WERI-Rb-1 (cell line): ENCODE measurements at places on chromosomes 6 and 20.

DNA sequence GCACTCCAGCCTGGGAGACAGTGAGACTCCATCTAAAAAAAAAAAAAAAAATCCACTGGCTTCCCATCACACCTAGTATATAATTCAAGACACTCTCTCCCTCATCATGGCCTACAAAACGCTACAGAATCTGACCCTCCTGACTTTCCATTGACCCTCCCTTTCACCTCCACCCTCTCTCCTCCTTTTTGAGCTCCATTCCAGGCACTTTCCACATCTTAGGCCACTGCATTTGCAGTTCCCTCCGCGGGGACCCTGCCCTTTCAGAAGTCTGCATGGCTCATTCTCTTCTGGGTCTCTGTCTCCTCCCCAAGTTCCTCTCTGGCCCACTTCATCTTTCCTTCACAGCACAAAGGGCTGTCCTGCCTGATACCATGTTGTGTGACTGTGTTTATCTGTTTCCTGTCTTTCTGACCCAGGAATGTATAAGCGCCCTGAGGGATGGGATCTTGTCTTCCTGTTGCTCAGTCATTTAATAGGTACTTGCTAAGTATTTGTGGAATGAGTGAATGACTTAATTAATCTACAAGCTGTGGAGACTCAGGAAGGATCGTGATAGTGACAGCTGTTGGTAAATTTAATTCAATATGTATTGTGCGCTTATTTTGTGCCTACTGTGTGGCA, 35.2 kb downstream of the NCR2 start:
- DNase-seq, result no peak

DNA sequence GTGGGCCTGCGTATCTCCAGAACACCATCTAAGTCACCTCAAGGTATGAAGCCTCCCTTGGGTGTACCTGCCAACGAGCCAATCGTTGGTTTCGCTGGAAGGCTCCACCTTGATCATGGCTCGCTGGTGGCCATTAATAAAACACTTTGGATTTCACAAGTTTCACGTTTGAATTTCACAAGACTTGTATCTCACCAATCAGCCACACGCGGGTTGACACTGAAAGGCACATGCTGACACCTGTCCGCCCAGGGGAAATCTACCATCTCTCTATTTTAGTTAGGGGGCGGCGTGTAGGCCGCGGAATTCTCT, 586 bp upstream of the HMGA1 start:
- DNase-seq, result peak; percentile 34

GRCh38 chr20:57806975-57807374, 97.2 kb upstream of the PMEPA1 start:
- DNase-seq, result no peak

DNA sequence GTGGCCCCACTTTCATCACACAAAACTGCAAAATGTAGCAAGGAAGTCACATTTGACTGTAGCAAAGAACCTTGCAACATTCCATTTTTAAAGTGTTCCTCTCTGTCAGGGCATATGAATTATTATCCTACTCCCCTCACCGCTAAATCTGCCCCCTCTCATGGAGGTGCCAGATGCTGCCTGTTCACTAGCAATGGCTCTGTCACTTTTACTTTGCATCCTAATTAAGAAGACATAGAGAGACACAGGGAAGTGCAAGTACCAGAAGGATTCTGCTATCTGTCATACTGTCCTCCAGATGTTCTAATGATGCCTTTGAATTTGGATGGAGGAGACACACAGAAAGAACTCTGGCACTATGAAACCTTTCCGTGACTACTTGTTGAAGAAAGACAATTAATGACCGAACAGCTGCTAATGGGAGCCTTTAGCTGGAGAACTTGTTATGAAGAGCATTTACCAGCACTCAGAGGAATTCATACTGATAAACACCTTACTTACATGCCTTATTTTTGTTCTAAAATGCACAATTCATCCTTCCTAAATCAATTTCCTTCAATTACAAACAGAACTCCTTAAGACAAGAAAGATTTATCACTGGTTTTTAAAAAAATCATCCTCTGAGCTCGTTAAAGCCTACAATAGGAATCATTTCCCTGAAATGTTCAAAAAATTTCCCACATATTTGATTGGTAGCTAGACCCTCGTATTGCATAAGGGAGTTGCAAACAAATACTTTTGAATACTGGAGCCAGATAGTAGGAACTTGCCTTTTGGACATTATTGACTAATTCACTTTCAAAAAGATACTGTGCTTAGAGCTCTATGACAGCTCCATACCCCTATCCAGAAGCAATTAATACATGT, 292.6 kb downstream of the UBE3D start:
- no peak for DNase-seq

GRCh38 chr6:104580452-104580851, 279.3 kb downstream of the HACE1 start:
- DNase-seq, result no peak

DNA sequence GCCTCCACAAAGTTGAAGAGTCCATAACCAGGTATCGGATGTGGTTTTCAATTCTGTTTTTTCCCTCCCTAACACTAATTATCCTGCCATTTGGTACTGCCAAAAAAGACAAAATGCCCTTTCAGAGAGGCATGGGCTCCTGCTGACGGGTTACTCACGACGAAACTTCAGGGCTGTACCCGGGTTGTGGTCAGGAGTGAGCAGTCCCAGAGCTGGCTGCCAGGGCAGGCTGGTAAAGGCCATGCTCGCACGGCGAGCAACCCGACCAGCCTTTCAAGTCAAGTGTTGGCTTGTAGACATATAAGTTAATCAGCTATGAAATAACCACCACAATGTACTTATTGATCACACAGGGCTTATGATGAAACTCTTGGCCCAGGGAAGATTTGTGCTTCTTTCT, 152.5 kb downstream of the FOXC1 start:
- DNase-seq, result no peak

GRCh38 chr20:60253471-60253870, 295.2 kb downstream of the CDH26 start:
- no peak for DNase-seq

- no peak for DNase-seq
These were observed 26.3 kb downstream of the HECA start for GRCh38 chr6:139161169-139161568.

DNA sequence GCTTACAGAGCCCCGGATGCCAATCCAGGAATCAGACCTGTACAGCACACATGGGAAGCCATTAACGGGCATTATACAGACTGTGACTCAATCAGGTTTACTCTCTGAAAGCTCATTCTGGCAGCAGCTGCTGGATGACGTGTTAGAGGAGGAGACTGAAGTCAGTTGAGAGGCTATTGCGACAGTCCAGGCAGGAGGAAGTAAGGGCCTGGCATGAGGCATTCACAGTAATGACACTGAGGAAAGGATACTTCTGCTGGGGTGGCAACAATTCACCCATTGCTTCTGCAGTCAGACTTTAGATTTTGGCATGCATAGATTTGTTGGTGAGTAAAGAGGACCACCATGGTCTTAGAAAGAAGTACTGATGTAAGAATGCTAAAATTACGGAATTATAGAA, 151.0 kb upstream of the HEY2 start:
- DNase-seq, result no peak

- DNase-seq, result peak; percentile 95
These were observed 9.0 kb downstream of the ATF6B start for GRCh38 chr6:32118782-32119628.

- DNase-seq, result no peak
These were observed 11.5 kb upstream of the DSTN start for GRCh38 chr20:17558154-17558940.

GRCh38 chr6:118280210-118280609, 267.9 kb upstream of the PLN start:
- DNase-seq, result no peak

DNA sequence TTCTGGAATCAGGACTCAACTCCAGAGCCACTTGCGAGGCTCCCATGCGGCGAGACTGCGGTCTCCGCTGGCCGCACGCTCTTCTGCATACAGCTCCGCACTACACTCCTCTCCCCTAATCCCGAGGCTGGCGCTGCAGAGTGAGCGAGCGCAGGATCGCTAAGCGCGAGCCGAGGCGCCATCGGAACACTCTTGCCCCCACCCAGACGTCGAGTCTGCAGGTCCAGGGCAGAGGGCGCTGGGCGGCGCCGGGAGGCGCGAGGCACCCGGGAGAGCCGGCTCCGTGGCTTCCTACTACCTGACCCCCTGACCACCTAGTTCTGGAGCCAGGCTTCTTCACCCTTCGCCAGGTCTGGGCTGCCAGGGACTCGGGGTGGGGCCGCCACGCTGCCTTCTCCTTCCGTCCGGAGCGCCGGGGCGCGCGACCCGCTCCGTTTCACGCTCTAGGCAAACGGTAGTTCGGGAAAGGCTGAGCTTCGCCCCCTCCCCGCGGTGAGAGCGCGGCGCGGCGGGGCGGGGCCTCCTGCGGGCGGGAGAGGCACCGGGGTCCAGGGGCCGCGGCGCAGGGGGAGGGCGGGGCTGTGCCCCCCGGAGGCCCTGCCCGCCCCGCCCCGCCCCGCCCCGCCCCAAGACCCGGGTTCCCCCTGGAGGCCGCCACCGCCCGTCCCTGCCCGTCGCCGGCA, 5.4 kb upstream of the TUBB2A start:
- DNase-seq, result peak; percentile 96

- DNase-seq, result peak; percentile 40
These were observed 30.5 kb upstream of the SNRPB2 start for GRCh38 chr20:16699293-16699692.

DNA sequence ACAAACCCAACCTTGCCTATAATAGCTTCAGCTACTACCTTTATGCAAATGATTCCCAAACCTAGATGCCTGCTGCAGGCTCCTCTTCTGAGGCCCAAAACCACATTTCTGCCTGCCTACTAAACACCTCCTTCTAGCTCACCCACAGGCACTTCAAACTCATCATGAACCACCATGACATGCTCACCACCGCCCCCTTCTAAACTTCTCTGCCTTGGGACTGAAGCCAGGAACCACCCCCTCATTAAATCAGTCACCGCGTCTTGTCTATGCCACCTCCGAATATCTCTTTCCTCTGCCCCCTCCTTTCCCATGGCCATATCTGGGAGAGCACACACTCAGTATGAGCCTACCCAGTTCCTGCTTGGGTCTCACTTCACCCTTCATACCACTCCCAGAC, 101.2 kb downstream of the SNAP25 start:
- DNase-seq, result no peak

GRCh38 chr6:35078226-35078850, 62.8 kb downstream of the TCP11 start:
- no peak for DNase-seq

- DNase-seq, result no peak
These were observed 63.5 kb downstream of the TRMT6 start for GRCh38 chr20:5886788-5887187.

DNA sequence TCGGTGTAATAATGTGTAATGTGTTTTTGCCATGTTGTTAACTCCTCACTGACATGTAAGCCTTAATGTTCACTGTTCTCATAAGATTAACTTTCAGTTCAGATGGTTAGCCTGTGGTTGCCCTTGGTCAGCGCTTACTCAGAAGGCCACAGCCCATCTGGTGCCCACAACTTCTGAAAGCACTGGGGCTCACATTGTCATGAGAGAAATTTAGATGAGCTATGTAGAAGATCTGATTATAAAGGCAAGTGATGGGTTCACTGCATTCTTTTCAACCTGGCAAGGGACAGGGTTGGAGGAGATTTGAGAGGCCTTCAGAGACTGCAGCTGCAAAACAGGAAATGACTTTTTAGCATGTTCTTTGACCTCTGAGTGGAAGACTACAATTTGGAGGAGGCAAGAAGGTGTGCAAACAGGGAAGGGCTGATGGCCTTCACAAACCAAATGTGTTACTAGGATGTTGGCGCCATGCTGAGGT, 242.3 kb upstream of the SUPT3H start:
- no peak for DNase-seq

- peak; percentile 77 for DNase-seq
These were observed 12.0 kb upstream of the DTNBP1 start for GRCh38 chr6:15674690-15675386.

GRCh38 chr6:7959453-7959852, 48.9 kb upstream of the TXNDC5 start:
- no peak for DNase-seq

DNA sequence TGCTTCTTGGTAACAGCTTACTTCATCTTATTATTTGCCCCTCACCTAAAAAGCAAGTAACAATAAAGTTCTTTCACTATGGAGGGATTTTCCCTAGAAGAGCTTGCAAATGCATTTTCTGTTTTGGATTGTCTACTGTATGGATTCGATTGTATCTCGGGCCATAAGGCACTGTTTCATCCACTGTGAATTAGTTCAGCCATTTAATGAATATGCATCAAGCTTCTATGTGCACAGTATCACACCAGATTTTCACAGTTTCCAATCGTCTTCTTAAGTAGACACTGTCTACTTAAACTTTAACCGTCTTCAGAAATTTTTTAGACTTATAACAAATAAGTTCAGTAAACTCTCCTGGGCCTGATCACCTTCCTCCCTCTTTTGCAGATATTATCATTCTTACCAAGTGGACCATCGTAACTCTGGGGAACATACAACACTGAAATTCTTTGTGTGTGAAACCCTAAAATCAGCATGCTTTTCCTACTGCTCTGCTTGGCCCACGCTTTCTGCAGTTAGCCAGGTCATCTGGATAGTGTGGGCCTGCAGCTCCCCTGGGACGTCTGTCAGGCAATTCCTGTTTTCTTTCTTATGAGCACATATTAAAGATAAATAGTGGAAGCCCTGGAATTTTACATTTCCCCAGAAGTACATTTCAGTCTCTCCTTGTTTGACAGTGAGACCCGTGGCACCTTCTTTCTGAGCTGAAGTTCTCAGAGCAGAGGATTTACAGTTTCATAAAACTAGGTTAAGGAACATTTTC, 136.5 kb upstream of the PDE10A start:
- DNase-seq, result no peak

- DNase-seq, result no peak
These were observed 43.6 kb upstream of the IER3 start for GRCh38 chr6:30787954-30788353.

- no peak for DNase-seq
These were observed 35.5 kb upstream of the ZFAND3 start for GRCh38 chr6:37783856-37784584.

DNA sequence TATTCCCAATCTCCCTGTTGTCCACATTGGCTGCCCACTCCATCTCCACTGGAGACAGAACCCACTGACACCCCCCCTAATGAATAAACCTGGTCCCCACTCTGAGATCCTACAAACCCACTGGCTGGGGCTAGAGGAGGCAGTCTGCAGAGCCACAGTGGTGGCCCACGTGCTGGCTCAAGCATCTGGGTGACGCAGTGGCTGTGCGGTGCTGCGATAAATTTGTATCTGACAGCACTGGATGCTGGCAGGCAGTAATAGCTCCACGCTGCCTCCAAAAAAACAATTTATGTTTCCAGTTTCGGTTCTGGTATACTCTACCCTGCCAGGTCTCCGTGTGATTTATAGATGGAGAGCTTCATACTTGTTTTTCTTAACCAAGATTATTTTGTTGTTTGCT, 87.1 kb upstream of the SYNDIG1 start:
- DNase-seq, result peak; percentile 57

GRCh38 chr6:27138406-27138805, 109.1 kb upstream of the PRSS16 start:
- no peak for DNase-seq
